ENCODE measurements at places on chromosomes 5 and 9.

- no peak for DNase-seq
Observed at GRCh38 chr5:124730381-124730780, 16.1 kb downstream of the ZNF608 start.

GRCh38 chr5:7995688-7996294 is 126.8 kb downstream of the MTRR start:
- no peak for DNase-seq

DNA sequence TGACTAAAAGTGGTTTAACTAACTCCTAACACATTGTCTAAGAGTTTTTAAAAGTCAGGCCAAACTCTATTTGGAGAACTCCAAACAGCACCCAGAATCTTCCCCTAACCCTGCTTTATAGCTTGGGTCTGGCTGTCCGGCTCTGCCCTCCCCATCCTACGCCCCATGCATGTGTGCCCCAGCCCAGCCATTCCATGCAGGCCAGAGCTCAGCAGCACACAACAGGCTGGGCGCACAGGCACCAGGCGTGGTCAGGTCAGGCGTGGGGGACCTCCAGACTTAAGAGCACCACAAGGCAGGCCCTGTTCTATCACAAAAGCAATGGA is 31.1 kb downstream of the SHB start:
- no peak for DNase-seq

GRCh38 chr5:145586661-145587307 is 248.4 kb downstream of the PRELID2 start:
- no peak for DNase-seq

DNA sequence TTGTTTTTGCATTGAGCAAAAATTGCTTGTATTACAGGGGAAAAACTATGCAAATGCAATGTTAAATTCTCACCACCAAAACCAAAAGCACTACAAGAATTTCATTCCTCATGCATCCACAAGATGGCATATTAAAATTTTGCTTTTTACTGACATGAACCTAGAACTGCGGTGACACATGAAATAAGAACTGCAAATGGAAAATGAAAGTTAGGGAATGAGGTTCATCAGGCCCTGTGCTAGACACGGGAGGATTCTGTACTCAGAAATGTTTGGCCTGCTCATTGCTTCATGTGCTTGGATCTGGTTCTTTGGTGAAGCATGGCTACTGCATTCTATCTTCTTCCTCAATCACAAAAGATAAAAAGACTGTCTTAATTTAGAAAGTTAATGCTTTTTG is 9.1 kb upstream of the RFK start:
- DNase-seq = peak; percentile 66

DNA sequence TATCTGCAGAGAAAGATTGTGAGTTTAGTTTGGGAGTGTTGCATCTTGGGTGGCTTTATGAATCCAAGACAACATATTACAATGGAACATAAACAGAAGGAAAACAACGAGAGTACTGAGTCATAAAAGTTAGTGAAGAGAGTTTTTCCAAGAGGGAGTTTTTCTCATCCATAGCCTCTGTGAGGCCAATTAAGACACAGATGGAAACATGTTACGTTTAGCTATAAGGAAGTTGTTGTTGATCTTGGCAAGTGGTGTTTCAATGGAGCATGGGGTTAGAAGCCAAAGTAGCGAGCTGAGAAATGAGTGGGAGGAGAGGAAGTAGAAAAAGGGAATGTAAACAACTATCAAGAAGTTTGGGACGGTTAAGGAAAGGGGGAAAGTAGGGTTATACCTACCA is 53.3 kb upstream of the SPATA31D4 start:
- peak; percentile 24 for DNase-seq

GRCh38 chr9:98375138-98375726 is 119.8 kb upstream of the TBC1D2 start:
- DNase-seq = peak; percentile 44

GRCh38 chr5:180976518-180976917 is 12.1 kb upstream of the BTNL3 start:
- DNase-seq = no peak

DNA sequence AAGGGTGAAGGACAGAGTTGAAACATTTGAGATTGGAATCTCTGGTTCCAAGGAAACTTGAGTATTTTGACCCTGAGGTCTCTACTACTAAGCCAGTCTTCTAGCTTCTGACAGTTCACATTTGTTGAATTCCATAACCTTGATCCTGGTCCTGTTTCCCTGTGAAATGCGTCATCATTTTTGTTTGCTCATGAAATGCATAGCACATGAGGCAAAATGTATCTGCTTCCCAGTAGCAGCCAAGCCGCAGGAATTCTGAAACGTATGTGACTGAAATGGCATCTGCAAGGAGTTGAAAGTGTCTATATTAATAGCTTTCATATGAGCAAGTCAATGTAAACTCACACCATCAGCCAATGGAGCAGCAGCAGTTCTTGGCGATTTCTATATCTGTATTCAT is 307.9 kb downstream of the CSNK1G3 start:
- peak; percentile 99 for DNase-seq

DNA sequence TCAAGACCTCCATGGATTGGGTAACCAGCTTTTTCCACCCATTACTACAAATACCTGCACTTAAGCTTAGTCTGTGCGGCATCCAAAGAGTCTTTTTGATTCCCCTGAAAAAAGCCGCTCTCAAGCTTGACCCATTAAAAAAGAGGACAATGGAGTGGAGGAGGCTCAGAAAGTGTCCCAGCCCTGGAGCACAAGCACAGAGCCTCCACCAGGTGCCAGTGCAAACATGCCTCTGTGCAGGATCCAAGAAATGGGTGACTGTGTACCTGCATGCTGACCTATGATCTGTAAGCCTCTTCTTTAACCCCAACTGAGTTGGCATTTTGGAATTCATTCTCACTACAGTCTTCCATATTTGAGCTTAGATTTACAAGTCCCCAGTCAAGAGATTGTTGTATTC is 168.3 kb upstream of the TLE4 start:
- no peak for DNase-seq

DNA sequence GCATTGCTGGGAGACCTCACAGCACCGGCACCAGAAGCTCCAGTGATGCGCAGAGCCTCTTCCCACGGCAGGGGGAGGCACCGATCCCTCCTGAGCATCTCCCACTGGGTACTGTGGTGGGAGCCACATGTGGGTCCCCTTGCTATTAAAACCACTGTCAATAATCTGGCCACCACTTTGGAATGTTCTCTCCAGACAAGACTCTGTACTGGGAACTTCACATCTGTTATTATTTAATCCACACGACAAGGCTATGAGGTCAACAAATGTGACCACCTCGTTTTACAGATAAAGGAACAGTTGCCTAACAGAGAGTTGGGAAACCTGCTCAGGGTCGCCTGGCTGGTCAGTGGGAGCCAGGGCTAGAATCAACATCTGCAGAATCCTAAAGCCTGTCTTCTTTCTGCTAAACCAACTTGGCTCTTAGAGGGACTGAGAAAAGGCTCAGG is 72.7 kb downstream of the EPB41L4B start:
- DNase-seq = no peak

GRCh38 chr9:4296217-4296616 is 3.7 kb downstream of the GLIS3 start:
- DNase-seq = no peak

GRCh38 chr9:137163365-137163715 is 6.5 kb downstream of the LRRC26 start:
- DNase-seq = no peak

DNA sequence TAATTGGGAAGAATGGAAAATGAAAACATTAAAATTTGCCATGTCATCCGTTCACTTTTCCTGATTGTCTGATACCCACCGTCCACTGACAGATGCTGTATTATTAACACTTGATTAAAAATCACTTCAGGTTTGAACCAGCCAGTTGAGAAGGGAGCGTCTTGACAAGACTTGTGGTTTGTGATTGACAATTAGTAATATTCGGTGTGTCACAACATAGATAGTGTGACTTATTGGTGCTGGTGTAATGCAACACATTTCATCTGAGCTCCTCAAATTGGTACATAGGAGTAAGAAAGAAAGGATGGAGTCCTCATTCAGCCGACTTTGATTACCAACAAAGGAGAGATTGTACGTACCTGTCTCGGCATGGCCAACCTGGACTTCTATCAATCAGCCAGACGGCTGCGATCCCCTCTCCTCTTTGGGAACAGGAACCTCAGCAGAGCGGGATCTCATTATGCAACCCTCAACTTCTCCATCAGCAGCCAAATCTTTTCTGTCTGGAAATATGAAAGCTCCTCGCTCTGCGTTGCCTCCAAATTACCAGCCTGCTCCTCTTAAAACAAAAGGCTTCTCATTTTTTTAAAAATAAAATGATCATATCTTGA is 211.7 kb upstream of the MVB12B start:
- DNase-seq = no peak

DNA sequence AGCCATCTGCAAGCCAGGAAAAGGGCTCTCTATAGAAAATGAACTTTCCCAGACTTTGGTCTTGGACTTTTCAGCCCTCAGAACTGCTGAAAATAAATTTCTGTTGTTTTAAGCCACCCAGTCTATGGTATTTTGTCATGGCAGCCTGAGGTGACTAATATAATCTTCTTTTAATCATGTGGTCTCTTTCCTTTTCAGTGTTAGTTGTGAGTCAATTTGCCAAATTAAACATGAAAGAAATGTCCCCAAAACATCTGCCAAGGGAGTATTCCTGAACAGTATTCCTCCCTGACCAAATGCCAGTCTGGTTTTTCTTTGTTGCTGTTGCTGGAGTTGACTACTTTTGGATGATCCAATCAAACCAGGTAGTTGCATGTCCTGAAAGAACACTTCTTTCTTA is 4.7 kb upstream of the YTHDC2 start:
- no peak for DNase-seq

- DNase-seq = no peak
Observed at GRCh38 chr9:5947912-5948311, 57.2 kb downstream of the MLANA start.

- DNase-seq = peak; percentile 60
Observed at GRCh38 chr9:114046875-114047274, 31.2 kb downstream of the AMBP start.

GRCh38 chr5:142888469-142889085 is 118.4 kb downstream of the ARHGAP26 start:
- DNase-seq = peak; percentile 39

GRCh38 chr9:14417237-14417636 is 103.3 kb upstream of the NFIB start:
- peak; percentile 64 for DNase-seq

DNA sequence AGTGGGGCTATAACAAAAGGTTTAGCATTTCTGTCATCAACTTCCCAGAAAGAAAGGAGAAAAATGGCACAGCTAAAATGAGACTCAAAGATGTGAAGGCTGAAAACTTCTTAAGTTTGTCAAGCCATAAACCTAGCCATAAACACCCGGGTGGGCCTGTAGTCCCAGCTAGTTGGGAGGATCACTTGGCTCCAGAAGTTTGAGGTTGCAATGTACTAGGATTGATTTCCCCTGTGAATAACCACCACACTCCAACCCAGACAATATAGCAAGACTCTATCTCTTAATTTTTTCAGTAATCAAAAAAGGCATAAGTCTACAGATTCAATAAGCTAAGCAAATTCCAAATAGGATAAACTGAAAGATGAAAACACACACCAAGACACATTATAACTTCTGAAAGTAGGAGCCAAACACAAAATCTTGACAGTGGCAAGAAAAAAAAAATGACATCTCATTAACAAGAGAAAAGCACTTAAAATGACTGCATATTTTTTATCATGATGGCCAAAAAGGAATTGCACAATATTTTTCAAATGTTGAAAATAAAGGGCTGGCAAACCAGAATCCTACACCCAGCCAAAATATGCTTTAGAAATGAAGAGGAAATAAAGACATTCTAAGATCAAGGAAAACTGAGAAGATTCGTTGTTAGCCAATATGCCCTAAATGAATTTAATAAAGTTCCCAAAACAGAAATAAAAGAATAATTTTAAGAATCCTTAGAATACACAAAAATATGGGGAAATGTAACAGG is 308.4 kb downstream of the BRINP1 start:
- DNase-seq = no peak

DNA sequence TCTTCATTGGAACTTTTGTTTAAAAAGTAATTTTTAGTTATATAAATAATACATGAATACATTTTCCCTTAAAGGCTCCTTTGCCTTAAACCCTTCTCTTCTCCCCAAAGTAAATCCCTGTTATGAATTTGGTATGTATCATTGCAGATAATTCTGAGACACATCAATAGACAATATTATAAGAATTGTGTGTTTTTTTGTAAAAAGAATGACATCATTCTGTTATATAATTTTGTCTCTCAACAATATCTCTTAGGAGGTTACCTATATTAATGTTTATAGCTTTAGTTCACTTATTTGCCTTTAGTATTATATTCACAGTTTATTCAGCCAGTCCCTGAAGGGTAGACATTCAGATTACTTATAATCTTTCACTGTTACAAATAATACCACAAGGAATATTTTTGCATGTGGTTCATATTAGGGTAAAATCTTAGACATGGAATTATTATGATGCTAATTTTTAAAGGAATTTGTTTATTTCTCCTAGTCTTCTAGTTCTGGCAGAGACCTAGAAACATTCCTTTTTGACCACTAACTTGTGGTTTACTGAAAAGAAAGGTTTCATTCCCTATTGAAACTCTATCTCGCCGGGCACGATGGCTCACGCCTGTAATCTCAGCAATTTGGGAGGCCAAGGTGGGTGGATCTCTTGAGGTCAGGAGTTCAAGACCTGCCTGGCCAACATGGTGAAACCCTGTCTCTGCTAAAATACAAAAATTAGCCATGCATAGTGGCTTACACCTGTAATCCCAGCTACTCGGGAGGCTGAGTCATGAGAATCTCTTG is 105.6 kb downstream of the KCTD16 start:
- DNase-seq = no peak

DNA sequence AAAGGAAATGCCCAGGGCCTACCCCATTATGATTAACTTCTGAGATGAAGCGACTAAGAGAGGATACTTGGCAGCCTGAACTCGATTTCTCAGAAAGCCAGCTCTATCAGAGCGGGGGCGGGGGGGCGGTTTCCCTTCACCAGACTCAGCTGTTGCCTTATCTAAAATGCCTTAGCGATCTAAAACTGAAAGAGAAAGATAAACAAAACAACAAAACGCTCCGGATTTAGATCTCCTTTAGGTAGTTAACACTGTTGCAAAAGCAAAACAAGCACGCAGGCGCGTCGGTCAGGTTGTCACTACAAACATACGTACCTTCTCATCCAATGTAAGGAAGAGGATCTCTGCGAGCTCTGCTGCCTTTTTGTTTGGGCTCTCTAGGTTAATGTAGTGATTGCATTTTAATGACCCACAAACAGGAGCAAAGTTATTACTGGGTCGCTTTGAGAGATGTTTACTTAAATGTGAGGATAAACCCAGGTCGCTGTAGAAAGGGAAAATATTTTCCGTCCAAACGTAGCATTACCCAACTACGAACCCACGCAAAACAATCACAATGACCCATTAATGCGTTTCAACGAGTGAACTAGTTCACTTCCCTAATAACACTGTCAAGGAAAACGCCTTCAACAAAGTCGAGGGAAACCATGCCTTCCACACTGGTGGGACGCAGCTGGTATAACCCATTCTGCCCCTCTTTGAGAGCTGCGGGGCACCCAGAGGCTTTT is 982 bp downstream of the EPB41L4A start:
- DNase-seq = no peak

- DNase-seq = no peak
Observed at GRCh38 chr5:158847772-158848171, 251.9 kb downstream of the EBF1 start.
